ENCODE measurements at places on chromosomes 16 and 17.

DNA sequence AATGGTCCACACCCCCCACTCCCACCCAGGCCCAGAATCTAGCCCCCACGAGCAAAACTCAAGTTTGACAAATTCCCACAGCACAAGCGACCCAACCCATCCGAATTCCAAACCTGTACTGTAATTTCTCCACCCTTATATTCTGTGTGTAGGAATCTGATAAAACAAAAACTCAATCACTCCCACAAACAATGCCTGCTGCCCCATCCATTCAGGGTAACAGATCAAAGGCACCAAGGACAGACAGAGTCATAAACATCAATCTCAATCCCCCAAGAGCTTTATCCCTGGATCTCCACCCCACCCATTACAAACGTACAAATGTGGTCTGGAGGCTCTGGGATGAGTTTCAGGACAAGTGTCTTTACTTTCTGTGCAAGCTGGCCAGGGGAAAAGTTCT lies 157.8 kb downstream of the AXIN2 start:
- no peak for DNase-seq

GRCh38 chr17:36501963-36502362 lies 15.5 kb downstream of the ZNHIT3 start:
- DNase-seq = peak; percentile 43

DNA sequence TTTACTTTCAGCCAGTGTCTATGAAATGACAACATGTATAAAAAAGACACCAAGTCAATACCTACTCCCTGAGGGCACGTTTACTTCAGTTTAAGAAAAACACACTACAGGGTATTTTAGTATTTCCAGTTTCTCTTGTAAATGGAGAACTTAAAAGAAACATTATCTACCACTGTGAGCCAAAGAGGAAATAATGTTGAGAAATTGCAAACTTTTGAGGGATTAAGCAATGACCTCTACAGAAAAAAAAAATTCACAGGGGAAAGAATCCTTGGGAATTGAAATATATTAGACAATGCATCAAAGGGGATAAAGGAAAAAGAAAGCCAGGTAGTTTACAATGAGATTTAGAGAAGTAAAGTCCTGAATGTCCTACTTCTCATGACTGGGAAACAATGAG lies 126.0 kb downstream of the KCNJ2 start:
- DNase-seq = no peak

DNA sequence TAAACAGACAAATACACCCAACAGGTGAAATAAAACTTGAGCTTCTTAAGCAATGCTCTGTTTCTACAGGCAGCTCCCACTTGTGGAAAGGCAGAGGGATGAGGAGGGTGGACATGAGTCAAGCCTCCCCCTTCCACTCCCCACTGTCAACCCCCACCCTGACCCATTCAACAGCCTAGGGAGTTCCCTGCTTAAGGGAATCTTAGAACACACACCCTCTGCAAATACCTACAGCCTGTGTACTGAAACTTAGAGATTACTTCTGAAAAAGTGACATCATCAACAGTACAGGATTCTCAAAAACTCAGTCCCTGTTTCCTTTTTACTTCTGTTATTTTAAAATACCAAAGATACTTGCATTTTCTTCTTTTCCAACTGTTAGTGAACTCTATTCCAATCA lies 345.4 kb downstream of the SOX9 start:
- no peak for DNase-seq

DNA sequence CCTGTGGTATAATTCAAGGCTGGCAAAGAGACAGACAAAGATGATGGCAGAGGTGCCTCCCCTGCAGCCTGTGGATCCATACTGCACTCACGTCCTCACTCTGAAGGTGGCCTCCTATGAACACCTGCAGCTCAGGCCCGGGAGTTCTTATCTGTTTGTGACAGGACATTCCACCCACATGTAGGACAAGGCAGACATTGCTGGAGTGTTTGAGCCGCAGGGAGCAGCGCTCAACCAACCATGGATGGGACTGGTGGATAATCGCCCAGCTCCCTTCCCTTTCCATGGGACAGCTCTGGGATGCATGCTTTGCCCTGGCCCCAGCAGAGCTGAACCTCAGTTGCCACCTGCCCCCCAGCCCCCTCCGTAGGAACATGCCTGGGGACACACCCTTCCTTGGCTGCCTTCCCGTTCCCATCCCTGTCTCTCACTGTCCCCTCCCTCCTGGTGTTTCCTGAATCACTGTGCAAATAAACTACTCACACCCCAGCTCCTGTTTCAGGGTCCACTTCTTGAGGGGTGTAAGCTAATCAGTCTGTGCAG lies 22.2 kb downstream of the ITPRIPL2 start:
- DNase-seq = no peak

DNA sequence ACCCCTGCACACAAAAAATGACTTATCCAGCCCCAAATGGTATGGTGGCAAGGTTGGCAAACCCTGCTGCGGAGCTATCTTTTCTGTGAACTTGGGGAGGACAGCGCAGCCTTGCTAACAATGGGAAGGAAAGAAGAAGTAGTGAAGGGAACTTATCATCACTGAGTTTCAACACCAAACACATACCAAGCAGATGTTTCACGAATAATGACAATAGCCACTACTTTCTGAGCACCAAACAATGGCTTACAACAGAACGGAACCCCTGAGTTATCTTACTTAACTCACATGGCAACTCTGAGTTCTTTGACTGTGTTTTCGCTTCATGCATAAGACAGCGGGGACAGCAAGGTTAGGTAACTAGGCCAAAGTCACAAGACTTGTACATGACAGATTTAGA lies 148.9 kb downstream of the XYLT1 start:
- DNase-seq = no peak

GRCh38 chr17:56786989-56787482 lies 46.7 kb downstream of the C17orf67 start:
- no peak for DNase-seq

- peak; percentile 92 for DNase-seq
Observed at GRCh38 chr17:76585649-76586593, at the start of gene ST6GALNAC2. TSS of gene ST6GALNAC2 (minus strand) at chr17:76585860. CDS start at chr17:76585808, 52 bp downstream.

DNA sequence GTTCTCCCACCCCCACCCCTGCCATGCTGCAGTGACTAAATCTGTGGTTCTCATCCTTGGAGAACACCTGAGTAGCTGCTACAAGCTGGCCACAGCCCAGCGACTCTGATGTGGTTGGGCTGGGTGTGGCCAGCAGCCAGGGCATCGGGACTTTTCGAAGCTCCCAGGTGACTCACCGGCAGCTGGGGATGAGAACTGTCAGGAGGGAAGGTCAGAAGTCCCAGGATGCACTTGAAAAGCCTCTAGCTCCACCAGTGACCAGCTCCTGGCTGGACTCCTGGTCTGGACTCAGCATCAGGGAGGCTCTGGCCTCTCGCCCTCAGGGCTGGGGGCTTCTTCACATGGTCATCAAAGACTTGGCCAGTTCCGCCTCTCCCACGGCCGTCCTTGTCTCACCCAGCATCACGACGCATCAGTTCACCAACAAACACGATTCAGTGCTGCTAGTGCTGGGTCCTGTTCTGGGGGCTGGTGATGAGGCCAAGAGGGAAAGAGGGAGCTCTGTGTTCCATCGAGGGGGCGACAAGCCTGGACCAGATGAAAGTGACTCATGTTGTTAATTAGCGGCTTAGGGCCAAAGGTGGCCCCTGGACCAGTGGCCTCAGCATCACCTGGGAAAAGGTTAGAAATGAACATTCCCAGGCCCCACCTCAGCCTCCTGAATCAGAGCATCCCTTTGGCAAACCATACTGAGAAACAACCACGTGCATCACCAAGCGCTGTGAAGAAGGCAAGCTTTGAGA lies 3.9 kb upstream of the C17orf99 start:
- DNase-seq = no peak

DNA sequence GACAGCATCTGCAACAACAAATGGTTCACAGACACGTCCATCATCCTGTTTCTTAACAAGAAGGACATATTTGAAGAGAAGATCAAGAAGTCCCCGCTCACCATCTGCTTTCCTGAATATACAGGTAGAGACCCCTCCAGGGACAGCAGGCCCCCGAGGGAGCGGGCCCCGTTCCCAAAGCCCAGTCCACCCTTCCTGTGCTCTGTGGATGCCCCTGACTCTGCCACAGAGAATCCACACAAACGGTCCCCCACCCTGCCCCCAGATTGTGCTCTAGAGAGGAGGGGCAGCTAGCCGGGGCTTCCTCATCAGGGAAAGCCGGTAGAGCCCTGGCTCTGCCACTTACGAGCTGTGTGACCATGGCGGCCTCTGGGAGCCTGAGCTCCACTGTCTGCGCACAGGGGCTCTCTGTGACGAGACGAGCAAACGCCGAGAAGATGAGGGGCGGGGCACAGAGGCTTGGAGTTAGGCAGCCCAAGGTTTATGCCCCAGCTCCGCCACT lies 84.4 kb downstream of the AMFR start:
- DNase-seq = no peak

DNA sequence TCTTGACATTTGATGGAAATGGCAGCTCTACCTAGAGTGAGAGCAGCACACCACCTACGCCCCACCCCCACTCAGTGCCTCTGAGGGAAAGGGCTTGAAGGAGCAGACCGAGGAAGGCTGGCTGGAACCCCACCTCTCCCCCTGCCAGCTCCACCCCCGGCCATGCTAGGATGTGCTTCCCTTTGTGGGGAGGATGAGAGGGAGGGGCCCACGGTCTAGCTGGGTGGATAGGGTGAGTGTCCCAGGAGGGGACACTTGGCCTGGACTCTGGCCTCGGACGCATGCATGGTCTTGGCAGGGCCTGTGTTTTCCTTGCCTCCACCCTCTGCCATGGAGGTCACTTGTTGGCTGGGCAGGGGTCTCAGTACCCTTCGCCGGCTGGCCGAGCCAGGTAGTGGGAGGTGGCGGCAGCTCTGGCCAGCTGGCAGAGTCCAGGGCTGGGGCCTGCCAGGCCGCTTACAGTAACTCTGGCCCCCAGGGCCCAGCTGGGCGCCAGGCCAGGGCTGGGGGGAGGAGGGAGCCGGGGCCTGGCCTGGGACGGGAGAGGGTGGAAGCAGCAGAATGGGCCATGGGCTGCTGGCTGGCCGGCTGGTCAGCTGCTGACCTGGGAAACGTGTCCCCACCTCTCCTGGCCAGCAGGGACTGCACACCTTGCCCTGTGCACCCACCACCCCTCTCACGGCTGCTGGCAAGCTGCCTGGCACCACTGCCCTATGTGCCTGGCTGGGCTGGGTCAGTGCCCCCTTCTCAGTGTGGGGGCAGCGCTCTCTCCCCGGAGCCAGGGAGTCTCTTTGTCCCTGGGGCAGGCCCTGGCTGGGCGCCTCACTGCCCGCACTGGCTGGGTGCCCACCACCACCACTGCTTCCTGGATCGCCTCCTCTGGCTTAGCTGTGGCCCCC lies 23.0 kb downstream of the RARA start:
- DNase-seq = no peak

DNA sequence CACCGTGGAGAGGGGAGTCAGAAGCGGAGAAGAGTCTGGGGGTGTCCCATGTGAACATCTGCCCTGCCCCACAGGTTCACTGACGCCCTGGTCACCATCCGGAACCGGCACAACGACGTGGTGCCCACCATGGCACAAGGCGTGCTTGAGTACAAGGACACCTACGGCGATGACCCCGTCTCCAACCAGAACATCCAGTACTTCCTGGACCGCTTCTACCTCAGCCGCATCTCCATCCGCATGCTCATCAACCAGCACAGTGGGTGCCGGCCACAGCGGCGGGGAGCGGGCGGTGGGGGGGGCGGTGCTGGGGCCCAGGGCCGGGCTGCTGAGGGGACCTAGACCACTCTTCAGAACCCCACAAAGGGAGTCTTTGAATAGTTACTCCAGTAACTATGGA lies 10.7 kb downstream of the PDK2 start:
- no peak for DNase-seq

GRCh38 chr17:81909966-81910839 lies 996 bp downstream of the PCYT2 start:
- no peak for DNase-seq

DNA sequence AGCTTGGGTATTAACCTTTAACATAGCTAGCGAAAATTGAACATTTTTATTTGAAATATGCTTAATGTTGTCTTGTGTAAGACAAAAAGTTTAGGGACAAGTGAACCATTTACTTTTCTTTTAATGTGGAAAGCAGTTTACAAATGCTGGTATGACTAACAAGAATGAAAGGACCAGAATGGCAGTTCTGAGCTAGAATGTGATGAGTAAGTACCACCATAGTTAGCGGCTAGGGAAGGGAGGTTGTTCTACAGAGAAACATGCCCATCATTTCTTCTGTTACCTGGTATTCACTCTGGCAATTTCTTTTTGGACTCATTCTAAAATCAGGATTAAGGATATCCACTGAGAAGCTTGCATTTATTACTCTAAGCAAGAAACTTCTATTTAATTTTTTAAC lies 121.1 kb downstream of the WWOX start:
- DNase-seq = no peak

DNA sequence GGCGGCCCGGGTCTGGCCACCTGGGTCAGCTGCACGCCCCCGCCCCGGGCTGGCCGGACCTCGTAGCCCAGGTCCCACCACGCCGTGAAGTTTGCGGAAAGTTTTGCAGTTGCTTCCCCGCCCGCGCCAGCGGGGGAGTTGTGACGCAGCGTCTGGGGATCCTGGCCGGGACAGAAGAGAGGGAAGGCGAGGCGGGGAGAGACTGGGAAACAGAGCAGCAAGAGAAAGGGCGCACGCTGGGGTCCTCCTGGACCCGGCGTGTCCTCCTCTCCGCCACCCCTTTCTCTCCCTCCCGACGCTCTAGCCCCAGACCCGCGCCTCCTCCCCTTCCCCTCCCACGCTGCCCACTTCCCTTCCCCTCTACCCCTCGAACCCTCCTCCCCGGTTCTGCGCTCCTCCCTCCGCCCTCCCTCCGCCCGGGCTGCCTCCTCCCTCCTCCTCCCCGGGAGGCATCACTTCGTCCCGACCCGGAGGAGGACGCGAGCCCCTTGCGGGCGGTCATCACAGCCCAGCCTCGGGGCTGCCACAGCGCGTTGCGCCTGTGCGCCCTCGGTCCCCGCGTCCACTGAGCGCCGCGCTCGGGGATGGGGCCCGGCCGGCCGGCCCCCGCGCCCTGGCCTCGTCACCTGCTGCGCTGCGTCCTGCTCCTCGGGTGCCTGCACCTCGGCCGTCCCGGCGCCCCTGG lies at the start of gene MRC2:
TSS of gene MRC2 (plus strand) at position 452 of the 685 bp plus-strand sequence. CDS start at position 585, 133 bp downstream.
- DNase-seq = peak; percentile 66

- no peak for DNase-seq
Observed at GRCh38 chr17:66692421-66692690, 142.6 kb upstream of the CACNG5 start.

GRCh38 chr16:8204769-8205168 lies 385.5 kb downstream of the TMEM114 start:
- DNase-seq = no peak

- no peak for DNase-seq
Observed at GRCh38 chr16:52647588-52647987, 100.6 kb upstream of the TOX3 start.

- DNase-seq = no peak
Observed at GRCh38 chr17:43787728-43788127, 7.5 kb downstream of the CFAP97D1 start.

GRCh38 chr17:77473615-77474226 lies 333.0 kb downstream of the SEC14L1 start:
- DNase-seq = no peak

GRCh38 chr17:40486522-40487370 lies 14.7 kb downstream of the TNS4 start:
- no peak for DNase-seq

- no peak for DNase-seq
Observed at GRCh38 chr16:1793578-1794220, at the start of gene IGFALS. TSS of gene IGFALS (minus strand) at chr16:1793705. CDS start at chr16:1793652, 53 bp downstream.

GRCh38 chr17:37465069-37465616 lies 24.5 kb upstream of the DUSP14 start:
- no peak for DNase-seq
